Activated CD4-positive, alpha-beta T cell treated with anti-CD3 and anti-CD28 coated beads, Interleukin-2, amount 10 ng/mL, durations not matched to agents 24 days and 14 days (primary cell): ENCODE measurements at places on chromosomes 1 and 21. TPM values are rescaled to one million over a fixed set of nuclear protein-coding genes. Genes with fewer than 3 reads are reported as not detected.

Gene COPA
- total RNA-seq, result 116 and 125 TPM in 2 replicates

Gene SH2D5
- total RNA-seq, result 0.23 and 0.24 TPM in 2 replicates

Gene DIP2A
- 30.5 and 31.3 TPM in 2 replicates for total RNA-seq

Gene KIF2C
- 78.1 and 82.7 TPM in 2 replicates for total RNA-seq

Gene CLK2
- 86.2 and 90.6 TPM in 2 replicates for total RNA-seq

Gene LCE3D
- total RNA-seq, result not detected in 2 replicates

Gene ALG14
- total RNA-seq, result 1.7 and 2.1 TPM in 2 replicates

Gene MAN1C1
- 2.2 and 2.9 TPM in 2 replicates for total RNA-seq

Gene NEK2
- 18.0 and 18.2 TPM in 2 replicates for total RNA-seq

Gene NHLH1
- 0.40 and 0.54 TPM in 2 replicates for total RNA-seq
